ENCODE measurements at places on chromosomes 2 and 18. TPM values are rescaled to one million over a fixed set of nuclear protein-coding genes. Genes with fewer than 3 reads are reported as not detected.

The PDCD1 gene
- total RNA-seq: 0.20 TPM

The OSR1 gene
- 0.96 TPM for total RNA-seq

GRCh38 chr2:58289029-58289428 is 47.9 kb upstream of the FANCL start:
- ATAC-seq: peak; percentile 94

The CD28 gene
- 0.28 TPM for total RNA-seq

The PHOSPHO2 gene
- 1.7 TPM for total RNA-seq

The GPBAR1 gene
- not detected for total RNA-seq

The ANKRD44 gene
- total RNA-seq: 6.8 TPM

DNA sequence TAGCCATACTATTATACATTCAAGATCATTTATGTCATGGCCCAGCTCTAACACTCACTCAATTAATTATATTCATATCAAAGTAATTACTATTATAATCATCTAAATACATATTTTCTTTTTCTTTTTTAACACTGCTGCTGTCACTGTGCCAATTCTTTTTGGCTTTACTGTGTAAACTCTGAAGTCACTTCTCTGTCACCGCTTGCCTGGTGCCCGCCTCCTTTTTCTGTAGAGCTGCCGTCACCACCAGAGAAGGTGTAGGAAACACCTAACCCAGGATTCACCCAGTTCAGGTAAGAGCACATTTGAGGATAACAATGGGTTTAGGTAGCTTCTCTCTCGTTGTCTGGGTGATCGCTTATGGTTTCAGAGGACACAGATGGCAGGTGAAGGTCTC is 93.3 kb downstream of the AOX1 start:
- no peak for ATAC-seq

- no peak for ATAC-seq
These were observed 60.8 kb upstream of the FAM136A start for GRCh38 chr2:70362661-70363060.

- ATAC-seq: no peak
These were observed 2.6 kb downstream of the UGT1A9 start for GRCh38 chr2:233674314-233674713.
